ENCODE measurements at places on chromosomes 2 and 18.

DNA sequence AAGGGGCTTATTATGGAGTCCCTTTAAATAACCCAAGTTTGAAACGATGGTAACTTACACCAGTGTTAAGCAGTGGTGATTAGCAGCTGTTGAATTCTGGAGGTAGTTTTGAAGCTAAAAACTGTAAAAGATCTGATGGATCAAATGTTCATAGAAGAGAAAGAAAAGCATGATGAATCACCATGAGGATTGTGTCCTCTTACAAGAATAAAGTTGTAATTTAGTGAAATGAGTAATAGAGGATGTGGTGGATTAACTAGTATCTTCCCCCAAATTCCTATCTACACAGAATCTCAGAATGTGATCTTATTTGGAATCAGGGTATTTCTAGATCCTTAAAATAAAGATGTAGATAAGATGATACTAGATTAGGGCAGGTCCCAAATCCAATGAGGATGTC lies 1138.2 kb upstream of the TMEFF2 start:
- no peak for DNase-seq

DNA sequence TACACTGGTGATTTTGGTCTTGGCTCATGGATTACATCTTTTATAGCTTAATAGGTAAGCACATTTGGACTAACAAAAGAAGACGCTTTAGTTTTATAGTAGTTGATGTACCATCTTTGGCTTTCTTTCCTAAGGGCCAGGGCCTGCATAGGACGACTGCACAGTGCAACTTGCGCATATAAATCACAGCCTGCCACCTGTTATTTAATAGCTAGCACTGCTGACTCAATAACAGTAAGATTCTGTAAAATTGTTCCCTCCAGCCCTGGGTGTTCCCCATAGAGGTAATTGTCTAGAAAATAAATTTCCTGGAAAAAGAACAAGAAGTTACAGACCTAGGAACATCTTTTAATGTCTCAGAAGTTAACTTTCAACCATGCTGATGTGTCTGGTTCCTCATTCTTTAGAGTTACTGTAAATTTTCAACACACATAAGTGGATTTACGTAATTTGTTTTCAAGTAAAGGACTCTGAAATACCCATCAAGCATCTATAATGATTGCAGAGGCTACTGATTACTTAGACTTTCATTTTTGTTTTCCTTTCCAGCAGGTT lies 594.2 kb upstream of the NXPH2 start:
- no peak for DNase-seq

- no peak for DNase-seq
Observed at GRCh38 chr2:224650815-224651439, 65.2 kb downstream of the CCDC195 start.

GRCh38 chr2:226874749-226875148 lies 38.9 kb downstream of the RHBDD1 start:
- no peak for DNase-seq

DNA sequence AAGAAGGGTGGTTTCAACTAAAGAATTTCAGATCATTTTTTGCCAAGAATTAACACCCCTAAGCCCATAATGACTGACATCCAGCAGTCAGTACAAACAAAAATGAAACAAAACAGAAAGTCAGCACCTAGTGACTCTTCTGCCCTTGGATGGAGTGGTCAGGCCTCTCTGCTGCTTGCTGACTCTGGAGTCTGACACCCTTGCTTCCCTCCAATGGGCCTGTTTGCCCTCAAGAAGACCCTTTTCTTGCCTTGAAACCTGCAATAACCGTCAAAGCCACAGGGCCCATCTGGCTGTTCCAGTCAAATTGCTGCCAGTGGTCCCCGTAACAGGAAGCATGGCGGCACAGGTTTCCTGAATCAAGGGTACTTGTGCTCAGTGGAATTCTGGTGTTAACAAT lies 27.2 kb upstream of the CYTIP start:
- DNase-seq: no peak

- DNase-seq: no peak
Observed at GRCh38 chr2:233470011-233470687, 96.4 kb downstream of the USP40 start.

GRCh38 chr2:106139238-106139935 lies 54.7 kb downstream of the UXS1 start:
- DNase-seq: no peak

DNA sequence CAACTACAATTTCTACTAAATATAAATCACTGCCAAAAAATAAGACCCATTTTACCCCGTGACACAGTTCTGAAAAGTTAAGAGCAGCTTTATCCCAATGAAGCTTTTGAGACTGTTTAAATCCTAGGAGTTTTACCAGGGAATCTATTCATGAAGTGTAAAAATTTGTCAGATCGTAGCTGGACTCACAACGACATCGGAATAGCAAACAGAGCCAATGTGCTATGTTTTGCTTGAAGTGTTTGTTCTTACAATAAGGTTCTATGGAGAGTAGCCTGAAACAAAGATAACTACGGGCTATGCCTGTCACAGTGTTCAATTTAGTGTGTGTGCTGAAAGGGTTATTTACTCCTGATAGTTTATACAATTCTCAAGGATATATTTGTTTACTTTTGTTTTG lies 78.5 kb upstream of the L3MBTL4 start:
- DNase-seq: no peak

DNA sequence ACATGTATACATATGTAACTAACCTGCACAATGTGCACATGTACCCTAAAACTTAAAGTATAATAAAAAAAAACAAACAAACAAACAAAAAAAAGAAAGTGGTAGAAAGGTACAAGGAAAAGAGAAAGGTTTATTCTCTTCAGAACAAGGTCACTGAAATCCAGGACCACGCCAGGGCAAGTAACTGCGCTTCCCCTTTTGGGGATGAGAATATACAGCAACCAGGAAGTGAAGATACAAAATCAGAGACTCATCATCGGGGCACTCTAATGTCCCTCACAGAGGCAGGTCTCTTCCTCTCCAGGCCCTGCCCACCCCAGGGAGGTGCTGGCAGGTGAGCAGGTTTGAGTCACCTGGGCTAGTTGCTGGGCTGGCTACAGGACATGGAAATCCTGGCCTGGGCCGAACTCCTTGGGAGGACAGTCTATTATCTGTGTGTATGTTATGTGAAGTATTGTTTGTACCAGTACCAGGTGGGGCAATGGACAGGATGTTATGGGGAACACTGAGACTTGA lies 100.4 kb upstream of the GPR45 start:
- DNase-seq: no peak

DNA sequence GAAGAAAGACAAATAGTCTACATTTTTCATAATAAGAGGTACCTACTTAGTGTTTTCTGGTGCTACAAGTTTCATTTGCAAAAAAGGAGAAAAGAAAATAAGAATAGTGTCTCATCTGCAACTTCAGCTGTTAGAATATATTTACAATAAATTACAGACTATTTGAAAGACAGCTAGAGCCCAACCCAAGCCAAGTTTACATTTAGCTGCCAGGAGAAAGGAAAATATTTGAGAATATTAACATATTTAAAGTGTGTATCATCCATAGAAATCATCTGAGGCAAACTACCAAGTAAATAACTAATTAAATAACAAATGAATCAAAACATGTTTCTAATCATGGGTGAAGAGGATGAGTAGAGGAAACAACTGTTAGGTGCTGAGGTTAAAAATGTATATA lies 209.2 kb upstream of the ZSWIM2 start:
- no peak for DNase-seq

- no peak for DNase-seq
Observed at GRCh38 chr2:18009891-18010290, 131.4 kb downstream of the KCNS3 start.

DNA sequence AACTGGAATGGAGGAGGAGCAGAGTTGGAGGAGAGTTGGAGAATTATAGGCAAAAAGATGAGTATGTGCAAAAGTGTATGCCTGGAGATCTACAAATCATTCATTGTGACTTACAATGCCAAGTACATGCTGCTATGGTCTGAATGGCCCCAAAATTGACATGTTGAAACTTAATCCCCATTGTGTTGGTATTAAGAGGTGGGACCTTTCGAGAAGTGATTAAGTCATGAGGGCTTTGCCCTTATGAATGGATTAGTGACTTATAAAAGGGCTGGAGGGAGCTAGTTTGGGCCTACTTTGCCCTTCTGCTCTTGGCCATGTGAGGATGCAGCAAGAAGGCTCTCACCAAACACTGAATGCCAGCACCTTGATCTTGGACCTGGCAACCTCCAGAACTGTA lies 6.3 kb upstream of the RBMS1 start:
- no peak for DNase-seq

DNA sequence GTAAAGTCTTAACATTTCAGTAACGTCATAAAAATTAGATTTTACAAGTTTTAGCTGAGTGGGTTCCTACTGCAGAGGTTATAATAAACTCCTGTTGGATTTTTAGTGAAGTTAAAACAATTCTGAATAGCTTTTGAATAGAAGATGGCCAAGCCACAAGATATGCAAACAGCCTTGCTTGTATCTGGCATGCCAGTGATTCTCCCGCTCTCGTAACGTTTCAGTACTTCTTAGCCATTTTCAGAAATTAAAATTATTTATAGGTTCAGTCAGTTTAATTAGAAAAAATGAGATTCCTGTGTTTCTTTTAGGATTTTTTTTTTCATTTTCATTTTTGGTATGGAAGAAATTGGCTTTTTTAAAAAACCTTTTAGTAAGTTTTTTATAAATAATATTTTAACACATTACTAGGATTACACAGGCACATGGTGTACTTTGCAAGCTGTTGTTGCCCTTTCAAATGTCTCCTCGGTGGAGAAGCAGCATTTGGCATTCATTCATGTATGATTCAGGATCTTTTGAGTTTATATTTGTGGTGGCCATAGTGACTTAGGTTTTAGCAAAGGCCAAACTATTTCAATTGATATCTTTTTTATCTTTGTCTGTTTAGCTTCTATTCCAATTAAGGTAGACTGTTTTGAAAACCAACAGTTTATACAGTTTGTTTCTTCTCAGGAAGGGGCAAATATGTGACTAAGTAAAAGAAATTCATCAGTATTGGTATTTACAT lies 30.6 kb upstream of the RND3 start:
- no peak for DNase-seq

GRCh38 chr2:54261537-54261936 lies 5.5 kb upstream of the TSPYL6 start:
- no peak for DNase-seq

- DNase-seq: no peak
Observed at GRCh38 chr18:74937291-74937690, 271.6 kb downstream of the PTGR3 start.

- no peak for DNase-seq
Observed at GRCh38 chr2:13056259-13056843, 339.6 kb downstream of the TRIB2 start.

DNA sequence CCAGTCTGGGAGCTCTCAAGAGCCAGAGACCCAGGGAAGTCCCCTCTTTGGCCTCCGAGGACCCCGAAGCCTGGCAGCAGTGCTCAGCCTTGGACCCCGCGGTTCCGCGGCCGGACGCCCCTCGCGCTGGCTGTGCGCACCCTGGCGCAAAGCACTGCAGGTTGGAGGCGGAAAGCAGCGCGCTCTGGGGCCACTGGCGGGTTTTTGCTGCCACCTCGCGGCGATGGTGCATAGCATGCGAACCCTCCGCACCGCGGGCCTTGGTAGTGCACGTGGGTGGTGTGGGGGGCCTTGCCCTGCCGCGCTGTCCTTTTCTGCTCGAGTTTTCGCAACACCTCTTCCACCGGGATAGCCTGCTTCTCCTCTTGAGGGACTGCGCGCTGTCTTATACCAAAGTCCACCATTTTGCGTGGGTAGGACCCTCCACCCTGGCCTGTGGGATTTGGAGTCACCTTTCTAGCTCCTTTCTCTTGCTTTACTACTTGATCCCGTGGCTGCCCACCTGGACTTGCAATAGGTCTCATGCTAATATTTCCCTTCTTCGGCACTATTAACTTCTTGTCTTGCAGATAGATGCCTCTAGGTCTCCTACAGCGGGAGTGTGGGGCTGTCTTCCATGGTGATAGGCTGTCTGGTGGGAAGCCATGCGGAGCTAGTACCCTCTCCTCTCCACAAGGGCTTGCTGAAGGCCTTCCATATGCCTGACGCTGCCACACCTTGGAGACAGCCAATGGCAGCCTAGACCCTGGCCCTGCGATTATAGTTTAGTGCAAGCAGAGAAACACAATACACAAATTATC lies 14.3 kb downstream of the SIX3 start:
- peak; percentile 28 for DNase-seq

DNA sequence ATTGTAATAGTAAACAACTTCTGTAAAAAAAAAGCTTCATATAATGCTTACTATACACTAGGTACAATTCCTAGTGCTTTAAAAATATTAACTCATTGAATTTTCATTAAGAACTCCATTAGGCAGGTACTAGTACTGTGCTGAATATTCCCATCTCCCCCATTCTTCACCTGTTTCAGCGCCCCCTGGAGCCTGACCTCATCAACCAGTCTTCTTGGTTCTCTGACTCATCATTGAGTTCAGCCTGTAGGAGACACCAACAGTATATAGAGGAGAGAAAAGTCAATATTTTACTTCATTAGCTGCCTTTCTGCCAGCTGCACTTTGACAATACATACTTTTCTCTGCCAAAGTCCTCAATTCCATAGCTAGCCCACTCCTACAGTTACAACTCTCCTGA lies 1009.9 kb upstream of the KLHL29 start:
- no peak for DNase-seq

- no peak for DNase-seq
Observed at GRCh38 chr2:37718515-37719161, 47.2 kb upstream of the CDC42EP3 start.

GRCh38 chr2:62440281-62440946 lies 65.6 kb downstream of the TMEM17 start:
- DNase-seq: no peak

DNA sequence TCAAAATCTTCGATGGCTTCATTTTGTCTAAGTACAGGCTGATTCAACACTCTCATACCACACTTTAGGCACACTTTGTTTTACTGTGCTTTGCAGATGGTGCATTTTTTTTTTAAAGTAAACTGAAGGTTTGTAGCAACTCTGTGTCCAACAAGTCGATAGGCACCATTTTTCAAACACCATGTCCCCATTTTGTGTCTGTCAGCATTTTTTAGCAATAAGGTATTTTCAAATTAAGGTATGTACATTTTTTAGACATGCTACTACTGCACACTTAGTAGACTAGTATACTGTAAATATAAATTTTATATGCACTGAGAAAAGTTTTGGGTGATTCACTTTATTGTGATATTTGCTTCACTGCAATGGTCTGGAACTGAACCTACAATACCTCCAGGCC lies 44.4 kb downstream of the ORC4 start:
- no peak for DNase-seq

GRCh38 chr18:79438898-79439627 lies 43.3 kb downstream of the NFATC1 start:
- DNase-seq: no peak

DNA sequence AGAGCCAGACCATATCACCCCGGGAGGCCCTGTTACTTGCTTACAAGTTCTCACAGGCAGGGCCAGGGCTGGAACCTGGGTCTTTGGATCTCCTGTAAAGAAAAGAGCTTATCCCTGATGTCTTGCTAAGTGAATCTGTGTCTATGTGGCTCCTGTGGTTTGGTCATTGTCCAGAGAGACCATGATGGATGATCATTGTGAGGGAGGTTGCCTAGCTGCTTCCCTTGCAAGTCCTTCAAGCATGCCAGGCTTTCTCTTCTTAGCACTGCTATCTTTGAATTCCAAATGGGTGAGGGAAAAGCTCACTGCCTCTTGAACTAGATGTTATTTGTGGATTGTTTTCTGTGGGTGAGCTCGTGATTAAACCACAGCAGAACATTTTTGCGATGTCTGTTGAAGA lies 151.6 kb downstream of the FSHR start:
- DNase-seq: no peak
